Chondrocyte (in vitro differentiated cells): ENCODE measurements at places on chromosomes 13 and 19. TPM values are rescaled to one million over a fixed set of nuclear protein-coding genes. Genes with fewer than 3 reads are reported as not detected.

- peaks cover 2% of the 10 kb centered on the region for H3K36me3 ChIP-seq
- DNase-seq, result no peak
- no peak overlapping the region for H3K27ac ChIP-seq
- H3K4me3 ChIP-seq, result no peak overlapping the region
- H3K4me1 ChIP-seq, result peaks cover 45% of the 10 kb centered on the region
These were observed 38.0 kb upstream of the DOCK9 start for GRCh38 chr13:99015606-99016490.

- H3K4me3 ChIP-seq, result no peak overlapping the region
- H3K27me3 ChIP-seq, result no peaks in the 10 kb centered on the region
- H3K4me1 ChIP-seq, result peaks cover 15% of the 10 kb centered on the region
- H3K36me3 ChIP-seq, result no peaks in the 10 kb centered on the region
- no peak for DNase-seq
These were observed 63.7 kb downstream of the CRYL1 start for GRCh38 chr13:20461860-20462532.

DNA sequence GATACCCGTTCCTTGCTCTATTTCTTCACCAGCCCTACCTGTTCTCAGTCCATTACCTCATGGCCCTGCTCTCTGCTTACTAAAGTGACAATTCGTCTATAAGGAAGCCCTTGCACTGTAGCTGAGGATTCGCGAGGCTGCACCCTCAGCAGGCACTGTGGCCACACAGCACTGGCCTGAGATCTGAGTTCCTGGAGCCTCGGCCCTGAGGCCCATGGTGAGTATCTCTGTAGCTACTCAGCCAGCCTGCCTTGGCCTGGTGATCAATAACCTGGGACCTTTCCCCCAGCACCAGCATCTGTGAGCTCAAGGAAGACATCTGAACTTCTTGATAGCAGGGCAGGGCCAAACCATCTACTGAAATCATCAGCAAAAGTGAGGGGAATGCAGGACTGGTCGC, 90.7 kb downstream of the RGCC start:
- no peak overlapping the region for H3K27ac ChIP-seq
- H3K4me1 ChIP-seq, result peaks cover 14% of the 10 kb centered on the region
- no peaks in the 10 kb centered on the region for H3K27me3 ChIP-seq

DNA sequence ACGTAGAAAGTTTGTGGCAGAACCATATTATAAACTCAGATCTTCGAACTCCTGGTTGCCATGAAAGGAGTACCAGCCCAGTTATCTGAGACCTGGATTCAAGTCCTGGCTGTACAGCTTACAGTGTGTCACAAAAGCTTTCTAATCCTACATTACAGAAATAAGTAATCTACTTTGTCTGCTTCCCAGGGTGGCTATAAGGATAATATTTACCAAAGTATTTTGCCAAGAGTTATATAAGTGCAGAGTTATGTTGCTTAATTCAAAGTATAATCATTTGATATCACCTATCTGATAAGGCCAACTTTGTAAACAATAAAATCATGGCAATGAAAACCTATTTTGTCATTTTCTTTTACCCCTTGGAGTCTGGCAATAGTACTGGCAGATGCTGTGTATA, 381.6 kb downstream of the NDFIP2 start:
- H3K4me3 ChIP-seq, result no peak overlapping the region
- H3K27ac ChIP-seq, result no peak overlapping the region

GRCh38 chr13:50844084-50844875, 788 bp upstream of the DLEU7 start:
- H3K4me3 ChIP-seq, result peak overlapping the region; percentile 66
- H3K4me1 ChIP-seq, result peaks cover 36% of the 10 kb centered on the region
- H3K27me3 ChIP-seq, result peaks cover 3% of the 10 kb centered on the region
- H3K36me3 ChIP-seq, result no peaks in the 10 kb centered on the region
- DNase-seq, result no peak

- no peak within 1 kb of the TSS for H3K27ac ChIP-seq
- peak within 1 kb of the TSS; percentile 49 for H3K4me3 ChIP-seq
- no peak for DNase-seq
- peaks cover 3% of the 10 kb centered on the region for H3K36me3 ChIP-seq
- H3K4me1 ChIP-seq, result peaks cover 24% of the 10 kb centered on the region
- H3K27me3 ChIP-seq, result peaks cover 42% of the 10 kb centered on the region
These were observed at the start of gene GPR4 for GRCh38 chr19:45601524-45602374. Gene GPR4 (minus strand): TSS chr19:45602212. CDS start chr19:45591866, 10,346 bp downstream.

Gene ATP4A
- total RNA-seq, result not detected in 3 replicates

Gene ZNF583
- 3.7 to 8.6 TPM (median 4.4 TPM) in 3 replicates for total RNA-seq
